Stimulated activated CD8-positive, alpha-beta memory T cell treated with anti-CD3 and anti-CD28 coated beads, Interleukin-7, amount 100 ng/mL, for 1 hour (primary cell): ENCODE measurements at places on chromosomes 7 and 10.

GRCh38 chr10:123149568-123150270 lies 1.8 kb downstream of the HMX2 start:
- no peak for DNase-seq

DNA sequence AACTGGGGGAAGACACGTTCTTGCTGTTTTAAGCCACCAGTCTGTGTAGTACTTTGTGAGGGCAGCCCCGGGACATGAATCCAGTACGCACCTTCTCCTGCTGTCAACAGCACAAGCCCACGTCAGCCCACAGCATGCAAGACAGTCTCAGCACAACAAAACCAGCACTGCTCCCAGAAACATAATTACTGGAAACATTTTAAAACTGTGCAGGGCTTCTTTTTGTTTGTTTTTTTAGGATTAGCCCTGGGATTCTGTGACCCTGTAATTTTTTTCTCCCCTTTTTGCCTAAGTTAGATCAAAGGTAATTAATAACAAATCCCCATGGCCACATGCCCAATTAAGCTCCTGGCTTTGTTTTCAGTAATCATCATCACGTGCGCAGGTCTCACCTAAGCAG lies 87.5 kb downstream of the VOPP1 start:
- DNase-seq: no peak

GRCh38 chr10:31660300-31660699 lies 268.3 kb downstream of the ARHGAP12 start:
- no peak for DNase-seq

DNA sequence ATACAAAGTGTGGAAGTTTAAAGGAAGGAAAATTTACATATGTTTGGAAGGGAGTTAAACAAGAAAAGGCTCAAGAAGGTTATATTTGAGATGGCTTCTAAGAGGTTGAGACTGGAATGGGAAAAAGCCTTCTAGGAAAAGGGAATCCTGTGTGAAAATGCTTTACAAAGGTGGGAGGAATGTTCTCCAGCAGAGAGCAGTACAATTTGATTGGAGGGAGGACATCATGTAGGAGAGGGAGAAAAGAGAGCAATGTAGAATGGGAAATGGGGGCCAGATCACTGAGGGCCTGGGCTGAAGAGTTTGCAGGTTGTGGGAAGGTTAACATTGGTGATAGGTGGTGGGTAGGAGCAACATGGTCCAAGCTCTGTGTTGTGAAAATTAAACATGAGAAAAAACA lies 366.9 kb downstream of the XPNPEP1 start:
- DNase-seq: no peak

DNA sequence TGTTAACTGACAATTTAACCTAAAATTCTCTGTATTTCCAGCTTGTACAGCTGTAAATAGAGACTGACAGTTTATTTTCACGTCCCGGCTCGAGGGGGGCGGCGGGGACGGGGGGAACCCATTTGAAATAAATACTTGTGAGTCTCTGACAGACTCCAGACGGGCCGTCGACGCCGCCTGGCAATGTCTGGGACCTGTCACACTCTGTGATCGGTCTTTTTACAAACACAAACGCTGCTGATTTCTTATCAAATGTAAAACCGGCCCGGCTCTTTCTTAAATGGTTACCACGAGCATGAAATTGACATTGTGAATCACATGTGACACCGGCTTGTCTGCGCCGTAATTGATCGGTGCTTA lies 57.0 kb downstream of the UNCX start:
- no peak for DNase-seq

GRCh38 chr10:125038637-125039036 lies 96.7 kb downstream of the ZRANB1 start:
- DNase-seq: no peak

DNA sequence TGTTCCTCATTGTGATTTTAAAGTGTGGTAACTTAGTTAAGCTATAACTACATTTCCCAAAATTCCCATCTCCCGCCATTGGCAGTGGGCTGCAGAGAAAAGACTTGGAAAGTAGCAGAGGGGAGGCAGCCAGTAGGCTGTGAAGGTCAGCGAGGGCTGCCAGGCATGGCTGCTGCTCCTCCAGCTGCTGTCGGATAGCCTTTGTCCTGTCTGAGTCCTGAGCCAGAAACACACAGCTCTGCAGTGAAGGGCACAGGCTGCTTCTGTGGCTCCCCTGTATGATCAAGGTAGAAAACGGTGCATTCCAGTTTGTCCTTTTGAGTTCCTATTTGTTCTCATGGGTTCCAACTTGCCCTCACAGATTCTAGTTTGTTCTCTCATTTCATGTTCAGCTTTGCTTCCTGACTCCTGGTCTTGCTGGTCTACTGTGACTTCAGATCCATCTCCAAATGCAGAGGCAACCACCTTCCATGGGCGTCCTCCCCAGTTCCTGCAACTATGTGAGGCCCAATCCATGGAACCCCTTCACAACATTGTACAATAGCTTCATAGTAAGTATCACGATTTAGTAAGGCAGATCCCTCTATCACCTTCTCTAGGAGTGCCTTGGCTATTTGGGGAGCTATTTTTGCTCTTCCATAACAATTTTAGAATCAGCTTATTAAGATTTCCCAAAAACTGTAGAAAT lies 31.7 kb downstream of the SYPL1 start:
- no peak for DNase-seq
